ENCODE measurements at places on chromosomes 4 and X.

DNA sequence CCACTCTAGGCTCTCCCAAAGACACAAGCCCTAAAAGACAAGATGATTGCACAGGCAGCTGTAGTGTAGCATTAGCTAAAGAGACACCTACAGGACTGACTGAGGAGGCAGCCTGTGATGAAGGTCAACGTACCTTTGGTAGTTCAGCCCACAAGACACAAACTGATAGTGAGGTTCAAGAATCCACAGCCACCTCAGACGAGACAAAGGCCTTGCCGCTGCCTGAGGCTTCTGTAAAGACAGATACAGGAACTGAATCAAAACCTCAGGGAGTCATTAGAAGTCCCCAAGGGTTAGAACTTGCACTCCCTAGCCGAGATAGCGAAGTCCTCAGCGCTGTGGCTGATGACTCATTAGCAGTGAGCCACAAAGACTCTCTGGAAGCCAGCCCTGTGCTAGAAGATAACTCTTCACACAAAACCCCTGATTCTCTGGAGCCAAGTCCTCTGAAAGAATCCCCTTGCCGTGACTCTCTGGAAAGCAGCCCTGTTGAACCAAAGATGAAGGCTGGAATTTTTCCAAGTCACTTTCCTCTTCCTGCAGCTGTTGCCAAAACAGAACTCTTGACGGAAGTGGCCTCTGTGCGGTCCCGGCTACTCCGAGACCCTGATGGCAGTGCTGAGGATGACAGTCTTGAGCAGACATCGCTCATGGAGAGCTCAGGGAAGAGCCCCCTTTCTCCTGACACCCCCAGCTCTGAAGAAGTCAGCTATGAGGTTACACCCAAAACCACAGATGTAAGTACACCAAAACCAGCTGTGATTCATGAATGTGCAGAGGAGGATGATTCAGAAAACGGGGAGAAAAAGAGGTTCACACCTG, 306.3 kb downstream of the ANK2 start:
- peak; percentile 69 for DNase-seq

DNA sequence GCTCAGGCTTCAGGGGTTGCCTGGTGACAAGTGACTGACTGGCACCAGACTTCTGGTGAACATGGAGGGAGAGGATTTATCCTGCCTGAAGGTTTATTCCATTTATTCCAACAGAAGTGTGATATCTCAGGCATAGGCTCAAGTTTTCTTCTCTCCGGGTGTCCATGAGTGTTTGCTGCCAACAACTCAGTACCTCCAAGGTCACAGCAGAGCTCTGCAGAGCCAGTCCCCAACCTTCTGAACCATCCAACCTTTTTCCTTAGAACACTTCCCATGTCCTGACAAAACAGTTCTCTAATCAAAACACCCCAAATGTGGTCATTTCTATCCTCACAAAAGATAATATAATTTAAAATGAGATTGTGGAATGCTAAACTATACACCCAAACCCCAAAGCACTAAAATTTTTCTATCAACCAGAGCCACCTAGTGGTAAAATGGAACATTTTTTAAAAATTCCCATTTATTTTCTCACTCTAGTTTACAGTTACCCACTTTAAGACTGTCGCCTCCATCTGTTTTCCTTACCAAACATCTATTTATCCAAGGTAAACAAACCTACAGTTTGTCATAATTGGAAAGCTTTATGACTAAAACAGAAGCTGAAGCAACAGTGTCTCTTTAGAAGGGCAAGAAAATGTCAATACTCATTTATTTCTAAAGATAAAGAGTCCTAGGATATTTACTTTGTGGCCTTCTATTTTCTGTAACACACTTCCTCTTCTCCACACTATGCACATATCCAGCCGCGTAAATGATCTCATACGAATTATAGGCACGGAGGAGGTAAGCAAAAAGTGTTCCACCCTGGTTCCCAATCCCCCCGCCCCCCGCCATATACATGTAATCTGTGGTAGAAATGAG, 39.5 kb downstream of the TMEM154 start:
- DNase-seq: peak; percentile 68

DNA sequence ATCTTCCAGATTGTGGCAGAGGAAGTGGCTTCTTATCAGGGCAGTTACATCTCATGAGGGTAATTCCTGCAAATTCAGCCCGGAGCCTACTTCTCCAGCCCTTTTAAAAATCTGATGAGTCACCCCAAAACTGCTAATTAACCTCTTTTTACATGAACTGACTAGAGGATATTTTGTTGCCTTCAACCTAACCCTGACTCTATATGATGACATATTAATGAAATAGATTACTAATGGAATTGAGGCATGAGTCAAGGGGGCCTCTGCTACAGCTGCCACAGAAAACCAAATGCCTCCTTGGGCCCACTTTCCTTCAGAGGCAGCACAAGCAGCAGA, 72.5 kb downstream of the QRFPR start:
- DNase-seq: peak; percentile 10

DNA sequence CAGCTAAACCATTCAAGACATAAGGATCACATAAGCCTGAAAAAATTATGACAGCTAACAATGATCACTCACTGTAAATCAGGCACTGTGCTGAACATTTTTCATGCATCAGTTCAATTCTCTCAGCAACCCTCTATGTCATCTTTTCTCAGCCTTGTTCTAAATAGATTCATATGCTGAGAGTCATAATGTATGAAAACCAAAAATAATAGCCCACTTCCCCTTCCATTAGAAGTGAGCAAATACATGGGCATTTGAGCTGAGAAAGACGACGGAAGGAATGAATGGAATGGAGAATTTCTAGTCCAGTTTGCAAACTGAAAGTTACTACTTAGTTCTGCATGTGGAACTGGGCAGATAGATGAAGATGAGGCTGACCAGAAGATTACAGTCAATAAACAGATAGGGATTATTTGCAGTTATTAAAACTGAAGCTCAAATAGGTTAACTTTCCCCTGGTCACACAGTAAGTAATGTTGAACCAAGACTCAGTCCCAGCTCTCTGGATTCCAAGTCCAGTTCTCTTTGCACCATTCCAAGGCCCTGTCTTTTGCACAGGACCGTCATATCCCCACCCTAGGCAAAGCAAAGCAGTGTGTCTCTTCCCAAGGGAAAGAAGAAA, 1.6 kb upstream of the SH3RF1 start:
- DNase-seq: no peak

GRCh38 chr4:82584931-82585330, 23.1 kb upstream of the TMEM150C start:
- no peak for DNase-seq

DNA sequence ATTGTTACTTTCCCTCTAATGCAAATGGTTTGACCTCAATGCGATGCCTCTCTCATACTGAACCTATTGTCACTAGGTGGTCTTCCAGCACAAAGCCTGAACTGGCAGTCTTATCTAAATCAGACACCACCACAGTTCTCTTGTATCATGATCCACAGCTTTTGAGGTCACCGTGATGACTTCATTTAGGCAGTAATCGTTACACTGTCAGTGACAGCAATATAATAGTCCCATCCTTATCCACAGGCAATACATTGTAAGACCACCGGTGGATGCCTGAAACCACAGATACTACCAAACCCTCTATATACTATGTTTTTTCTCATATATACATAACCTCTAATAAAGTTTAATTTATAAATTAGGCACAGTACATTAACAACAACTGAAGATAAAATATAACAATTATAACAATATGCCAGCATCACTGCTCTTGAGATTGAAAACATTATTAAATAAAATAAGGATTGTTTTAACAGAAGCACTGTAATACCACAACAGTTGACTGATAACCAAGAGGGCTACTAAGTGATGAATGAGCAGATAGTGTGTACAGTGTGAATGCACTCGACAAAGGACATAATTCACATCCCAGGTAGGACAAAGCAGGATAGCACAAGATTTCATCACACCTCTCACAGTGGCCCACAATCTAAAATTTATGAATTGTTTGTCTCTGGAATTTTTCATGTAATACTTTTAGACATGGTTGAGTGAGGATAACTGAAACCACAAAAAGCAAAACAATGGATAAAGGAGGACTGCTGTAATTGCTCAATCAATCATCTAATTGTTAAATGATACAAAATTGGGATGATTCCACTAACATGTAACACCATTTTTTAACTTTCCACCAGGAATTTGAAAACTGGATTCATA, 419.4 kb downstream of the CENPC start:
- DNase-seq: no peak

DNA sequence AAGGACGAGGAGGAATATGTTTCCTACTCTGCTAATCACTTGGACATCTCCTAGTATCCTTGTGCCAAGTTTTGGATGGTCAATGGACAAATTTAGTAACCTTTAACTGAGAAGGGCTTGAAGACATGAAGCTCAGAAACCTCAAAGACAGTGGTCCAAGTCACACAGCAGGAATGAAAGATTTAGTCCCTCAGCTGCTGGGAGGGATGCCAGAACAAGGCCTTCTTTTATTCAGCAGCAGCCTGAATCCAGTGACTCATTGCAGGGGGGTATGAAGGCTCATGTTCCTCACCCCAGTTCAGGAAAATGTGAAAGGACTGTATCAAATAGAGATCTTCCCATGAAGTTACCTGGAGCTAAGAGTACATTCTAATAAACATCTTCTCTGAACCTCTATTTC, 214.9 kb upstream of the UGT8 start:
- DNase-seq: no peak
